Motor neuron (in vitro differentiated cells): ENCODE measurements at places on chromosomes 5 and 9.
A peak's percentile ranks its signal among the peaks of the same experiment; 100 is the strongest.

DNA sequence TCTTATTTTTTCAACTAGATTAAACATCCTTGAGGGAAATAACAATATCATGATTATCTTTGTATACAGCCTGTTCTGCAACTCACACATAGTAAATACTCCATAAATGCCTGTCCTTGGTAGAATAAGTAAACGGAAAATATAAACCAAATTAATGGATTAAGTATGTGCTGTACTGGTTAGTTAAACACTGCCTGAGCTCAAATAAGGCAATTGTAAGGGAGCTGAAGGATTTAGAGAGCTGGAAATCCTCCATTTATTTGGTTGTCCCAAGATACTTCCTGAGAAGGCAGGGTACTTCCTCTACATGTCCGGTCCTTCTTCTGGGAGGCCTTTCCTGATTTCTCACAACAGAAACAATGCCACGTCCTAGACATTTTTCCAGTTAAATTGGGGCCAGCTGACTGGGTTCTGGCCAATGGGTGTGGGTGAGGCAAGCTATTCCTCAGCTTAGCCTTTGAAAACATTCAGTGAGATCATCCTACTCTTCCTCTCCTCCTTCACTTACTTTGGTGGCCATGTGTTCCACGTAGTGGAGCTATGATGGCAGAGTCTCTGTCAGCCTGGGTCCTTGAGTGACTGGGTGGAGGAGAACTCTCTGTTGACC, 8.5 kb upstream of the C1QTNF3 start:
- no peak for ATAC-seq

- ATAC-seq = no peak
Measured at GRCh38 chr9:33101104-33101951, 24.9 kb upstream of the SMU1 start.

DNA sequence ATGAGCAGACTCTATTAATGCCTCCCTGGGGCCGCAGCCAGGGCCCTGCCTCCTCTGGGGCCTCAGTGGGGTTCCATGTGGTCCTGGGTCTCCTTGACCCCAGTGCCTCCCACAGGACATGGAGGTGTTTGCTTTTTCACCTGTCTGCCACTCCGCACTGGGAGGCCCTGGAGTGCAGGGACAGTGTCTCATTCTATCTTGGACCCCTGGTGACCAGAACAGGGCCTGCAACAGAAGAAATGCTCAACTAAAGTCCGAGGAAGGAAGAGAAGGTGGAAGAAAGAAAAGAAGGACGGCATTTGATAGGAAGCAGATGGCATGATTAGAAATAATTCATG, 243.2 kb downstream of the CDK5RAP2 start:
- ATAC-seq = no peak

DNA sequence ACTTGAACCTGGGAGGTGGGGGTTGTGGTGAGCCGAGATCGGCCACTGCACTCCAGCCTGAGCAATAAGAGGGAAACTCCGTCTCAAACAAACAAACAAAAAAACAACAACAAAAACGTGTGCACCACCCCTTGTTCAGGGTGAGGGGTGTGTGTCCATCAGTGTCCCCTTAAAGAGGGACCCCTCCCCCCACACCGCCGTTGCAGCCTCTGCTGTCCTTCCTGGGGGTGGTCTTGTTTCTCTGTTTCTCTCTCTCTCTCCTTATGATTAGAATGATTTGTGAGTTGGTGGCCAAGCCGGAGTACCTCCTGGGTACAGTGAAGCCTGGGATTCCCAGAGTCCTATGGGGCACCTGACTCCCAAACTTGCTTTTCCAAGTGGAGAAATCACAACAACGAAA, 49.6 kb downstream of the RGS3 start:
- no peak for ATAC-seq

- no peak for ATAC-seq
Measured at GRCh38 chr9:114810614-114811013, 4.8 kb upstream of the TNFSF15 start.

DNA sequence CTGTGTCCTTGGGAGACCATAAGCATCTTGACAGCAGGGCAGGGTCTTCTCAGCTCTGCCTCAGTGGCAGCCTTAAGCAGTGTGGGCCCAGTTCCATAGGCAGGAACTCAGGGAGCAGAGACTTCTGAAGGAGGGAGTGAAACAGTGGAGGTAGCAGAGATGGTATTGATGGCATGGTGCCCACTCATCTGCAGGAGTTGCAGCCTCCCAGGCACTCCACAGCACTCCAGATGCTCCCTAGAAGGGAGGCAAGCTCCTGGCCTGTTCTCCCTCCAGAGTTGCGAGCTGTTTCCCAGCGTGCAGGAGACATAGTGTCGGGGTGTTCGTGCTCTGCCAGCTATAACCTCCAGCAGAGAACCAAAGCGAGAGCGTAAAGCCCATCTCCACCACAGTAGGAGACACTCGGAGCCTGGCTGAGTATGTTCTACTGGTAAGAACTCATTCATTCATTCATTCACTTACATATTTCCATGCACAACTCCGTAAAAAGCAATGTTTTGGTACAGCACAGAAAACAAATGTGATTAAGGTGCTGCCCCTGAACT, 31.4 kb upstream of the UNC5A start:
- no peak for ATAC-seq

- ATAC-seq = no peak
Measured at GRCh38 chr5:17620627-17621026, 10.4 kb downstream of the TAF11L12 start.

DNA sequence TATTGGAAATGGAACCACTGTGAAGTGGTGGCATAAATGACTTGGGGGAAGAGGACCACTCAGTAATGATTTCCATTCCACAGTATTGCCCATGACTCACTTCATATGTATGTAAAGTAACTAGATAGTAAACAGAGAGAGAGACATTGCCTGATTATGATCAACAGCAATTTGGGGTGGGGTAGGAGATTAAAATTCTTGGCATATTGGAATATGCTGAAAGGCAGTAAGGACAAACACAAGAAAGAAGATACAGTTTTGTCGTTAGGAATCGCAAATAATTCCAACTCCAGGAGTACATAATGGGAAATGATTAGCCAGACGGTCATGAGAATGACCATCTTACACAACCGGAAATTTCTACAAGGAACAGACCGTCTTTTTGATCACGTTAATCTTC, 1.5 kb upstream of the HMGCS1 start:
- ATAC-seq = no peak

DNA sequence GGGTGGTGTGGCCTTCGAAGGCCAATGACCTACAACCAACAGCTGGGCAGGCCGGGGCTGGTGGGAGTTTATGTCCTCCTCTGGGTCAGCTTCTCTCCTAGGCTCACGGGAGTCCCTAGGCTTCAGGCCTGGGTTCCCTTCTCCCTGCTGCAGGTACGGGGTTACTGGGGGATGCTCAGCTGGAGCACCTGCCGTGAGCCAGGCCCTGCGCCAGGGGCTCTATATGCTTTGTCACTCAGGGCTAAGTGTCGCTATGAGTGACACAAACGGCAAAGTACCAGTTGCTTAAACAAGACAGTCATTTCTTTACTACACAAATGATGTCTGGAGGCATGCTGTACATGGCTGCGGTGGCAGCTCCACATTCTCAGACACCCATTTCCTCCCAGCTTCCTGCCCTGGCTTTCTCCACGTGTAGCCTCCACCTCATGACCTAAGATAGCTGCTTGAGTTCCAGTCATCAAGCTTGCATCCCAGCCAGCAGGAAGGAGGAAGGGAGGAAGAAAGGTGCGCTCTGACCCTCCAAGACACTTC, 22.5 kb upstream of the NINJ1 start:
- no peak for ATAC-seq

- ATAC-seq = peak; percentile 0
Measured at GRCh38 chr5:138952962-138953361, 77.8 kb upstream of the LRRTM2 start.

- no peak for ATAC-seq
Measured at GRCh38 chr9:36486329-36486932, 86.3 kb upstream of the MELK start.

DNA sequence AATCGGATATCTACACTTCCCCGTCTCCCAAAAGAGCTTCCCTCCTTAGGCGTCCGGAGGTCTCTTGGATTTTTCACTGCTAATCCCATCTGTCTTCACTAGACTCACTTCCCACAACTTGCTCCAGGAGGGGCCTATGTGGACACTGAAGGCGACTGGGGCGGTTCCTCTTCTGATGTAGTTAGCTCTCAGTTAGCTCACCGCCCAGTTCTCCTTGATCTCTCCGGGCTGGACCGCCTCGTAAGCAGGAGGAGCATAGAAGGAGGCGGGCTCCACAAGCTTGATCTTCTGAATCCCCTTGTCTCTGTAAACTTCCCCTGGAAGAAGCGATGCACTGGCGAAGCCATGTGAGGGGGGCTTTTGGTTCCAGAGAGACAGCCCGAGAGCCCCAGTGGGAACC, 112.0 kb upstream of the SELENOP start:
- no peak for ATAC-seq

- no peak for ATAC-seq
Measured at GRCh38 chr5:136034492-136034891, 5.7 kb downstream of the TGFBI start.

GRCh38 chr9:126411948-126412284, 85.3 kb downstream of the MVB12B start:
- no peak for ATAC-seq

DNA sequence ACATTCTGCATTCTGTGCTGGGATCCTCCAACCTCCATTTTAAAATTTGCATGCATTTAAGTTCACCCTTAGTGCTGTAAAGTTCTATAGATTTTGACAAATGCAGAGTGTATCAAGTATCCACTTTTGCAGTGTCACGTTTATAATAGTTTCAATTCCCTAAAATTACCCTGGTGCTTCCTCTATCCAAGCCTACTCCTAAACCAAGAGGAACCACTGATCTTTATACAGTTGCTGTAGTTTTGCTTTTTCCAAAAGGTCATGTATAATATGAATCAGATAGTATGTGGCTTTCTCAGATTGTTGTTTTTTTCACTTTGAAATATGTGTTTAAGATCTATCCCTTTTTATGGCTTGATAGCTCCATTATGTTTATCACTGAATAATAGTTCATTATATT, 468.4 kb upstream of the CDH6 start:
- ATAC-seq = no peak

DNA sequence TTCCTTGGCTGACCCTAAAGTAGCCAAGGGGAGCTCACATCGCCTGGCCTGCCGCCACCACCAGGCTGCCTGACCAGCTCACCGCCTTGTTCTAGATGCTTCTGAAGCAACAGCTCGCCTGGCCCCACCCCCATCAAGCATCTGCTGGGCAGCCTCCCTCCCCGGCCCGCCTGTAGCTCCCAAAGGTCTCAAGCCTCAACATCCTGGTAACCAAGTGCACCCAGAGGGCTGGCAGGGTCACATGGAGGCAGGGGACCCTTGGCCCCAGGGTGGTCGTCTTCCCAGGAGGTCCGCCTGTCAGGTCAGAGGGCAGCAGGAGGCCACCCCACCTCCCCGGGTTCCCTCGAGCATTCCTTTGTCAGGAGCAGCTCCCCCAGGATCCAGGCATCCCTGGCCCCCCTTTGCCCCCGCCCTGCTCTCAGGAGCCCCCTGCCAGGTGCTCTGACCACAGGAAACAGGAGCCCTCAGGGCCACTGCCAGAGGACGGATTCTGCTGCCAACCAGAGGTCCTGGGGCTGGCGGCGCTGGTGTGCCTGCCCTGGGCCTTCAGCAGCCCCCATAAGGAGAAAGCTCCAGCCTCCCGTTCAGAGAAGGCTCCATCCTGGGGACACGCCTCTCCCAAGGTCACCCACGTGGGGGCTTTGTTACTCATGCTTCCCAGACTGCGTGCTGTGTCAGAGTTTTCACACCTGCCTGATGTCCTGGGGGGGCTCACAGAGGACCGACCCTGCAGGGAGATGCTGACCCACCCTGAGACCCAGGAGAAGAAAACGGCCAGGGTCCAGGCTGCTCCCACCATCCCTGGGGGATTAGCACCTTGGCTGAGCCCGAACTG, 3.5 kb upstream of the LRRC14B start:
- ATAC-seq = no peak

DNA sequence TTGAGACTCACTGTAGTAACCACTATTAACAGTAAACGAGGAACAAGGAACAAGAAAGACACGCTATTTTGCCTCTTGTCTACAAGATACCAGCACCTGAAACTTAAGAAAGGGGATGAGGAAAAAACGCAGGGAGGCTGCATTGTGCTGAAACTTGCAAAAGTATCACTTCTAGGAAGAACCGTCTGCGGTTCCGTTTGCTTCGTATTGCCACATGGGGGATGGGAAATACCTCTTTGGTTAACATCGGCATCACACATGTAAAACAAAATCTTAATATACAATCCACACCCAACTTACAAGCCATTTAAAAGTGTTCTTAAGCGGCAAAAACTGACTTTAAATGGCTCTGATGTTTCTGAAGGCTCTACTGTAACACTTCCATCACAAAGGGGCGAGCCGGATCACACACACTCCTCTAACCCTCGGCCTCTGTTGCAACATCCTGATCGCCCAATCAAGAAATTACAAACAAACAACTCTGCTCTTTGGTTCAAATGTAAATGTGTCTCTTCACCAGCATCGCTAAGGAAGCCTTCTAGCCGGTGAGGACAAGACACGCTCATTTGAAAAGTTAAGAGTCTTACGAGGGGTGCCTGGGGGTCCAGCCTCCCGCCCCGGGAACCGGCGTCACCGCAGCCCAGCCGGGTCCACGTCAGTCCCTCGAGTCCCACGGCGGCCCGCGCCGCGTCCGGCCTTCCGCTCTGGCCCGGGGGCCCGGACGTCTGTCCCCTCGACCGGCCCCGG, 621 bp downstream of the SEC16A start:
- peak; percentile 8 for ATAC-seq

GRCh38 chr9:87096506-87096905, 149.2 kb upstream of the GAS1 start:
- ATAC-seq = no peak

- ATAC-seq = no peak
Measured at GRCh38 chr9:35353731-35354365, 136.1 kb upstream of the RUSC2 start.

DNA sequence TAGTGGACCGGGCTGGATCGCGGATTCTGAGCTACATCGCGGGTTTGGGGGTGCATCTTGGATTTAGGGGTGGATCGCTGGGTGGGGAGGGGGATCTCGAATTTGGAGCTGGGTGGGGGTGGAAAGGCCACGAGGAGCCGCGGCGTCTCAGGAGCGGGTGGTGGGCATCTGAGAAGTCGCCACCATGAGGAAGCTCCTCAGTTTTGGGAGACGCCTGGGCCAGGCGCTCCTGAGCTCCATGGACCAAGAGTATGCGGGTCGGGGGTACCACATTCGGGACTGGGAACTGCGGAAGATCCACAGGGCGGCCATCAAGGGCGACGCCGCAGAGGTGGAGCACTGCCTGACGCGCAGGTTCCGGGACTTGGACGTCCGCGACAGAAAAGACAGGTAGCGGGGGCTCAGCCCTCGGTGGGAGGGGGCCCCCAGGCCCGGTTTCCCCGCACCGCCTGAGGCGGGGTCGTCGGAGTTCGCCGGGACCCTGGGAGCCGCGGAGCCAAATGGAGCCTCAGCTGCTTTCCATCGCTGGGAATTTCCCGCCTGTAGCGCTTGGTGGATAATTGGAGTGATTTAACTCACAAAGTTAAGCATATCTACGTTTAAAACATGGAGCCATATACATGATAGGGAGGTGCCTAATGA, 376 bp downstream of the ANKRD18B start:
- peak; percentile 53 for ATAC-seq

DNA sequence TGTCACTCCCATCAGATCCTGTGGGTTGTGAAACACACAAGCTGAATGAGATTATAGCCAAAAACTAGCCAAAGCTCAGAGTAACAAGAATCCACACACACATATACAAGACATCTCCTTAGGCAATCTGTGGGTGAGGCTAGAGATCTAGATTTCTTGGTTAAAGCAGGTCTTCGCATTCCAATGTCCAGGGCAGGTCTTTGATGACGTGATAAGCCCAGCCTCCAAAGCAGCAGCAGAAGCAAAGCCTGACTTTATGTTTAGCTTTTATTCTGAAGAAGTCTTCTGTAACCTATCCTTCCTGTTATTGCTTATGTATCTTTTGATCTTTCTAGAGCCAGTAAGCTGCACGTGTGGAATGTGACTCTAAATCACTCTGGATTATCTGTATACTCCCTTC, 199.1 kb upstream of the SLC30A5 start:
- peak; percentile 55 for ATAC-seq
